ENCODE measurements at places on chromosomes 13 and 19.
A peak's percentile ranks its signal among the peaks of the same experiment; 100 is the strongest.

- DNase-seq: no peak
Measured at GRCh38 chr19:33558151-33558550, 36.6 kb upstream of the PEPD start.

GRCh38 chr13:57017357-57017756 is 123.4 kb upstream of the PRR20A start:
- no peak for DNase-seq

DNA sequence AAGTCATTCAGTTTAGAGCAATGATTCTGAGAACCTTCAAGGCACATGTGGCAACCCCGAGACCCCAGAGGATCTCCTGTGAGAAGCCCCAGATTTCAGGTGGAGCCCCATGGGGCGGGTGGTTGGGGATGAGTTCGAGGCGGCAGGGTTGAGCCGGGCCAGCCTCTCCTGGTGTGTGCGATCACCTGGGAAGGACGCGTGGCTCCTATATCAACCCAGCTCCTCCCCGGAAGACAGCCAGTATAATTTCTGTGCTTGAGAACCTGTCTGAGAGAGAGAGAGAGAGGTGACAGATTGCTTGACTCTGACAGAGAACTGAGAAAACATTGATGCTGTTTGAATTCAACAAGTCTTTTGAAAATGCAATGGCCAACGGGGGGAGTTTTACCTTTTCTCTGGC is 89.0 kb downstream of the TEX29 start:
- DNase-seq: no peak

DNA sequence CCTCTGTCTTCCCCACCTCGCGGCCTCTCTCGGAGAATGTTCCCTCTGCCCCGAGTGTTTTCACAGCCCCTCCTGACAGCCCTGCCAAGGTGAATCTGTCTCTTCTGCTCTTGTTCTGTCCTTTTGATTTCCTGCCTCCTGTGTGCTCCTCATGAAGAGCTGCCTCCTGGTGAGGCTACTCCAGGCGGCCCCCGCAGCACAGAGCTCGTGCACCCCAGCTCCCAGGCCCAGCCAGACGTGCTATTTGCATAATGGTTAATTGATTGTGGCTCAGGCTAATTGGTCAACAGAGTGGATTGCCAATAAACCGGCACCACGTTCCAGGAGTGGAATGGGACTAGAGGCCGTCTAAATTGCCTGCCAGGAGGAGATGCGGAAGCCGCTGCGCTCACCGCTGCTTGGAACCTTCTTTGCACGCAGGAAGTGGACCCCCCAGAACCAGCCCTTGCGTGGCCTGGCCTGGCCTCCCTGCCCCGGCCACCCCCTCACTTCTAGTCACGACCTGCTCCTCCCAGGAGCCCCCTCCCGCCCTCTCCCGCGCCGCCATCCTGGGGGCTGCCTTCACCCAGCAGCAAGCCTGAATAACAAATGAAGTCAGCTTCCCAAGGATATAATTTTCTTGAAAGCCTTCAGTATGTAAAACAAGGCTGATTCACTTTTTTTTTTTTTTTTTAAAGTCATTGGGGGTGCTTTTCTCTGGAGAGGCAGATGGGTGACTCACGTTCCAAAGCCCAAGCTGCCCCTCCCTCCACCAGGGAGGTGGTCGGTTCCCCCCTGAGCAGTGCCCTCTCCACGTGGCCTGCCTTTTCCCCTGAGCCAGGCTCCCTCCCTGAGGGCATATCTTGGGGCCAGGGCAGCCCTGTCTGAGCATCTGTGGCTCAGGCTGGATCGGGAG is 144.0 kb downstream of the KDM4B start:
- no peak for DNase-seq

DNA sequence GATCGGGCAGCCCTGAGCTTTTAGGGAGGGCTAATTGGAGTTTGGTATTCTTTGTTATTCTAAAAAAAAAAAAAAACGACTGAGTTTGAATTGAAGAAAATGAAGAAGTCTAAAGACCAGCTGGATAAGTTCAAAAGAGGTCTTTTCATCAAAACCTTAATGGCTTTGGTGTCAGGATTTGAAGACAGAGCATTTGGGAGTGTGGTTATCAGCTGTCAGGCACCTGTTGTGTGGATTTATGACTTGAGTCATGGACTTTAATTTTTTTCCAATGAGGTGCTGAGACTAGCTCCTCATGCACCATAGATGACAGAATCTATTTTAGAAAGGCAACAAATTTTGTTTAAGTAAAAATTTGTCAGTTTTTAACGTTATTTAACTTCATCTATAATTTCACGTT is 72.5 kb downstream of the FREM2 start:
- no peak for DNase-seq

DNA sequence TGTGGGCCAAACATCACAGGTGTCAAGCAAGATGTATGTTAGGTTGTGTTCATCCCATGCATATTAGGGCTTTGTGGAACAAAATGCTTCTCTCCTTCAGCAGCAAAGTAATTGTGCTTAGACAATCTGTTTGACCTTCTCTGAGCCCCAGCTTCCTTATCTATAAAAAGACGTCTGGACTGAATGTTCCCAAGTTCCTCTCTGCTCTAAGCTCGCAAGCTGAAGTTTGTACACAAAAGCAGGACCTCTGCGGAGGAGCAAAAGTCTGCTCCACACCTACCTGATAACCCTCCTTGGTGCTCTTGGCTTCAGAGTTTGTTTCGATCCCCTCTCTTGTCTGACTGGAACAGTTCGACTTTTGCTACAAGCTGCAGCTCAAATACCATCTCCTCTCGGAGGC is 95.7 kb upstream of the UBL3 start:
- no peak for DNase-seq

- no peak for DNase-seq
Measured at GRCh38 chr13:25684491-25684890, 312.7 kb downstream of the ATP8A2 start.

GRCh38 chr19:43524922-43525835 is 1.8 kb downstream of the ETHE1 start:
- DNase-seq: no peak

- no peak for DNase-seq
Measured at GRCh38 chr19:42426643-42427042, 545 bp downstream of the LIPE start.

- DNase-seq: peak; percentile 58
Measured at GRCh38 chr13:94968040-94968756, 255.9 kb upstream of the SOX21 start.

DNA sequence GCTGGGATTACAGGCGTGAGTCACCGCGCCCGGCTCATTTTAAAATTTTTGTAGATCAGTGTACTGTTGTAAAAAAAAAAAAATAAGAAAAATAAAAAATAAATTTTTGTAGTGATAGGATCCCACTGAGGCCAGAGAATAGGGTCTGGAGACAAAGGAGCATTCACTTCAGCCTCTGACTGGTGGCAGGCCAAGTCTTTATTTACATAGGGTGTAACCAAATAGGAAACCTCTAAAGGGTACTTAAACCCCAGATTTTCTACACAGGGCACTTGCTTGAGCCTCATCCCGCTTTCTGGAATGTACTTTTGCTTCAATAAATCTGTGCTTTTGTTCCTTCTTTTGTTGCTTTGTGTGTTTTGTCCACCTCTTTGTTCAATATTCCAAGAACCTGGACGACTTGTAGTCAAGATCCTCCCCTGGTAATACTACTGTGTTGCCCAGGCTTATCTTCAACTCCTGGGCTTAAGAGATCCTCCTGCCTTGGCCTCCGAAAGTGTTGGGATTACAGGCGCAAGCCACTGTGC is 2.1 kb upstream of the PDCD2L start:
- DNase-seq: no peak

DNA sequence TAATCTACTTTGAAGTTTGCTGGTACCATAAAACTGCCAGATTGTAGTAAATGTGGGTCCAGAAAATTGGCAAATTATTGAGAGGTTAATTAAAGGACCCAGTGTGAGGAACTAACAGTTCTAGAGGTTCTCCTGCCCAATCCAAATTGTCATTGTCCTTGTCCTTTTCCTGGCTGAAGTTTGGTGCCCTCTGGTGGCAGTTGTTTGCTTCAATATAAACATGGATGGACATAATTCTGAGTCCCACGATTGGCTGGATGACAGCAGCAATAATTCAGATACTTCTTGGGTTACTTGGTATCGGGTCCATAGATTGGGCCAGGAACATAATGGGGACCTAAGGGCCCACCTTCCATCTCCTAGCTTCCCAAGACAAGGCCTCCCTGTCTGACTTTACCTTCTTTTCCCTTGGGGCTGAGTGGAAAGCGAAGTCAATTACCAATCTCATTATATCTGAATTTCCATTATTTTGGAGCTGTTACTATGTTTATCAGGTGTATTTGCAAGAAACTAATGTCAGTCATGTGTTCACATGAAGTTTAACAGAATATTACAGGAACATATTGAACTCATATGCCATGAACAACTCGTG is 33.8 kb upstream of the GARRE1 start:
- peak; percentile 36 for DNase-seq

DNA sequence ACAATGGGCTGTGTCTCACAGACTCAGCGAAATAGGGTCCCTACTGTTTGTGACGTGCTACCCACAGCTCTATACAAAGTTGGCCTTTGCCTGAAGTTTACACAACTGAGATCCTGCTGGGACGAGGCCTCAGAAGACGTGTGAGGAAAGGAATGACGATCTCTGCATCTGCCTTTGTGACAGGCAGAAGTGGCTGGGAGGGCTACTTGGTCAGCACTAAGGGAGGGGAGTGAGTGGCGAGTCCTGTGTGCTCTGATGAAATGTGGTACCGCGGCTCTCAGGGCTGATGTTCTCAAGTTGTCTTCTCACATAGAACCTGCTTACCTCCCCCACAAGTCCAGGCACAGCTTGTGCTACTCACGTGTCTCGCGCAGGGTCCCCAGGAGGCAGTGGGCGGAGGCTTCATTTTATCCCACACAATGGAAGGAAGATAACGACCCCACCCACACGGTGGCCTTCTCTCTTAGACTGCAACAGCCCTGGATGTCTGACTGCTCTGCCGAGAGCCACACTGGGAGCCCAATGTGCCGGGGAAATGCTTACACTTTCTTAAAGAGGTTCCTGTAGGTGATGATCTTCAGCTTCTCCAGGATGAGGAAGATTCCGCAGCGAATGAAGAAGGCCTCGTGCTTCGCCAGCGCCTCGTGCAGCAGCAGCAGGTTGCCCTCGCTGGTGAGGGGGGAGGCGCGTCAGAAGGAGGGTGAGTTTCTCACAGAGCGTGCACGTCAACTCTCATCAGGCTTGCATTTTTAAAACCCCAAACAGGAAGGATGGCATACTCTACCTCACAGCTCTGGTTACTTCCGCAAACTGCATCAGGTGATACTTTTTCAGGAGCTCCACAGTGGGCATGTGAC is 21.2 kb downstream of the PROZ start:
- peak; percentile 12 for DNase-seq

DNA sequence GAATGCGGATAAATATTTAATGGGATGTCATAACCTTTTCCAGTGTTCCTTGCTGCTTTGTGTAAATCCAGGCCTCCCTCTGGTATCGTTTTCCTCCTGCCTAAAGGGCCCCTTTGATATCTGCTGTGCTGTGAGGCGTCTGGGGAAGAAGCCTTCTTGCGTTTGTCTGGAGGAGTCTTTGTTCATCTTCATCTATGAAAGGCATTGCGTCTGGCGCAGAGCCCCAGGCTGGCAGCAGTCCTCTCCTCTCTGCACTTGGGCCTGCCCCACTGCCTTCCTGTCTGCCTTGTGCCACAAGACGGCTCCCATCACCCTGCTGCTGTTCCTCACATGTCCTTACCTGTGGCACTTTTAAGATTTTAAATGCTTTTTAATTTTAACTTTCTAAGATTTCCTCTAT is 9.8 kb downstream of the PROZ start:
- no peak for DNase-seq

DNA sequence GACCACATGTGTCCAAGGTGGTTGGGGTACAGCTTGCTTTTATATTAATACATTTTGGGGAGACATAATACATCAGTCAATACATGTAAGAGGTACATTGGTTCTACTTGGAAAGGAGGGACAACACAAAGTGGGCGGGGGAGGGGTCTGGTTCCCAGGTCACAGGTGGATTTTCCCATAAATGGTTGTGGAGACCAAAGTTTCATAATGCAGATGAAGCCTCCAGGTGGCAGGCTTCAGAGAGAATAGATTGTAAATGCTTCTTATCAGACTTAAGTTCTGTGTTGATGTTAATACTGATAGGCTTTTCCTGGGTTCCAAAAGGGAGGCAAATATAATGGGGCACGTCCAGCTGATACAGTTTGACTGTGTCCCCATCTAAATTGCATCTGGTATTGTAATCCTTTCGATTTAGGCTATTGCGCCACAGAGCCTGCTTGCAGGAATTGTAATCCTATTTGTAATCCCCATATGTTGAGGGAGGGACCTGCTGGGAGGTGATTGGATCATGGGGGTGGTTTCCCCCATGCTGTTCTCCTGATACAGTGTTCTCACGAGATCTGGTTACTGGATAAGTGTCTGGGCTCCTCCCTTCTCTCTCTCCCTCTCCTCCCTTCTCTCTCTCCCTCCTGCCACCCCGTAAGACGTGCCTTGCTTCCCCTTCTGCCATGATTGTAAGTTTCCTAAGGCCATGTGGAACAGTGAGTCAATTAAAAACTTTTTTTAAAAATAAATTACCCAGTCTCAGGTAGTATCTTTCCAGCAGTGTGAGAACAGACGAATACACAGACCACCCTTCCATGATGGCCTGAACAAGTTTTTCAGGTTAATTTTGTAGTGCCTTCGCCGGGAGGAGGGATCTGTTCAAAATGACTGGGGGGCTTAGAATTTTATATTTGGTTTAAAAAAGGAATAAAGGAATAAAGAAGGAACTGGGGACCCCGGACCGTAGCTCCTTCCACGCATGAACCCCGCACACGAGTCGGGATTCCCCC is 44.9 kb downstream of the ZNF823 start:
- DNase-seq: no peak

DNA sequence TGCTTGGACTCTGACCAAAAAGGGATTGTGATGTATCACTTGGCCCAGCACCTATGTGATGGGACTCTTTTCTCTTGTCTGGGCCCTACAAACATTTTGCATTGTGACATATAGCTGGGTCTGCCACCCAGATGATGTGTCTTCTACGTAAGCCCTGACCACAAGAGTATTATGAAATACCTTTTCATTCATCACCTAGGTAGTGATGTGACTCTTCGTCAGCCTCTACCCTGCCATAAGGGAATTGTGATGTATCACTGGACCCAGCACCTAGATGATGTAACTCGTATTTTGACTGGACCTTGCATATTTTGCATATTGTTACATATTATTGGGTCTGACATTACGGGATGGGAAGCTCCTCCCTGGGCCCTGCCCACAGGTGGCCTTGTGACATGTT is 29.7 kb upstream of the ZNF681 start:
- DNase-seq: no peak

- no peak for DNase-seq
Measured at GRCh38 chr19:7698583-7698982, 3.3 kb downstream of the FCER2 start.

DNA sequence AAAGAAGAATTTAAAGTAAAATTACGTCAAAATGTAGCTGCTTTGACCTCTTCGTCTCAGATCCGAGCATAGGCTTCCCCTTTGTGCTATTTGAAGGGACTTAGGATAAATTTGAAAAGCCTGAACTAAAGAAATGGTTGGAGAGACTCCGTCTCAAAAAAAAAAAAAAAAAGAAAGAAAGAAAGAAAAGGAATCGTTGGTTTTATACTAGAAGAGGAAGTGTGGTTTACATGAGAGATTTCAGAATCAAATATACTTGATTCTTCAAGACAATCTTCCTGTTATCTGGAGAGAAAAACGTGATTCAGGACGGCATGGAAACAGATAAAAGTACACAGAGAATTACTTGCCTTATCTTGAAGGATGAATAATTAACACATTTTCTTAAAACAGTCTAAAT is 474 bp upstream of the ZNF780B start:
- no peak for DNase-seq

Measured in left lung (tissue), 14 donors.